ENCODE measurements at places on chromosomes 2 and 18. TPM values are rescaled to one million over a fixed set of nuclear protein-coding genes. Genes with fewer than 3 reads are reported as not detected.

DNA sequence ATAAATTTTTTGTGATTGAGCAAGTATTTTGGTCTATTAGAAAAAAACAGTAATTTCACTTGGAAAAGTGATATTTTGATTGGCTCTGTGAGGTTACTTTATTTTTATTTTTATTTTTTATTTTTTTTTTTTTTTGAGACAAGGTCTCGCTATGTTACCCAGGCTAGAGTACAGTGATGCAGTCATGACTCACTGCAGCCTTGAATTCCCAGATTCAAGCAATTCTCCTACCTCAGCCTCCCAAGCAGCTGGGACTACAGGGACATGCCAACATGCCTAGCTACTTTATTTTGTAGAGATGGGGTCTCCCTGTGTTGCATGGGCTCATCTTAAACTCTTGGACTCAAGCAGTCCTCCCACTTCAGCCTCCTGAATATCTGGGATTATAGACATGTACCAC lies 60.9 kb upstream of the MGAT5 start:
- DNase-seq, result no peak

DNA sequence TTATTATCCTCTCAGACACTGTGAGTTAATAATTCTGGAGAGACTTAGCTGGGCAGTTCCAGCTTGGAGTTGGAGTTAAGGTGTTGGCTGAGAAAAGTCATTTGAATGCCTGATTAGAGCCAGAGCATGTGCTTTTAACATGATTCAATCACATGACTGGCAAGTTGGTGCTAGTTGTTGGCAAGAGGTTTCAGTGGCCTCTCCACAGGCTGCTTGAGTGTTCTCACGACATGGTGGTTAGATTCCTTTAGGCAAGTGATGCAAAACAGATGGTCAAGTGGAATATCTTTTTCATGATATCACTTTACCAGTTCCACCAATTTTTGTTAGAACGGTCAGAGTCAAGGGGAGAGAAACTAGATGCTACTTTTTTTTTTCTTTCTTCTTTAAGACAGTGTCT lies 262.7 kb upstream of the FN1 start:
- no peak for DNase-seq

NRP2 gene
- 4.0 TPM for total RNA-seq

GRCh38 chr2:75896779-75897366 lies 186.2 kb upstream of the GCFC2 start:
- DNase-seq, result no peak

- no peak for DNase-seq
These were observed 447.6 kb upstream of the TCF4 start for GRCh38 chr18:56035546-56035945.

GRCh38 chr2:111537078-111537655 lies 346.8 kb downstream of the ANAPC1 start:
- DNase-seq, result no peak

DNA sequence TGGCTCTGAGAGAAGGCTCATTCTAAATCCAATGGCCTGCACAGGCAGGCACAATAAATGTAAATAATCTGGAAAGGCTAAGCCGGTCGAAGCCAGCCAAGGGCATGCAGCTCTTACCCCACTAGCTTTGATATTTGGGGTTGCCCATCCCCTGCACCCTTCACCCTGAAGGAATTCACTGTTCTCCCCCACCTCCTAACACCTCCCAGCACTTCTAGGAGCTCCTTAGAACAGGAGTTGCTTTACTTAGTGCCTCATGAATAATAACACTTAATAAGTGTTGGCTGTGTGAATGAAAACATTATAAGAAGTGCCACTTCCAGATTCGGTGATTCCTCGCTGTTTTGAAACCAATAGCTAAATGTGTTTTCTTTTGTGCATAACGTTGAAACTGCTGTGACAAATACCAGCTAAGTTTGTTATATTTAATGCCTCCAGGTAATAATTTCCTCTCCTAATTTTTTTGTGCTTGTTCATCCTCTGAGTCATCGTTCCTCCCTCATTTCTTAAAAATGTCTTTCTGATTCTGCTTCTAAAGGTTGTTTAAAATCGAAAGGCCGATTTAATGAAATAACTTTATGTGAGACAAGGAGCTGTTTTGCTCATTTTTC lies 458.8 kb downstream of the METTL4 start:
- DNase-seq, result no peak

FBXO41 gene
- total RNA-seq, result 2.9 TPM

GRCh38 chr2:39300044-39300978 lies 56.5 kb upstream of the CDKL4 start:
- DNase-seq, result no peak

DNA sequence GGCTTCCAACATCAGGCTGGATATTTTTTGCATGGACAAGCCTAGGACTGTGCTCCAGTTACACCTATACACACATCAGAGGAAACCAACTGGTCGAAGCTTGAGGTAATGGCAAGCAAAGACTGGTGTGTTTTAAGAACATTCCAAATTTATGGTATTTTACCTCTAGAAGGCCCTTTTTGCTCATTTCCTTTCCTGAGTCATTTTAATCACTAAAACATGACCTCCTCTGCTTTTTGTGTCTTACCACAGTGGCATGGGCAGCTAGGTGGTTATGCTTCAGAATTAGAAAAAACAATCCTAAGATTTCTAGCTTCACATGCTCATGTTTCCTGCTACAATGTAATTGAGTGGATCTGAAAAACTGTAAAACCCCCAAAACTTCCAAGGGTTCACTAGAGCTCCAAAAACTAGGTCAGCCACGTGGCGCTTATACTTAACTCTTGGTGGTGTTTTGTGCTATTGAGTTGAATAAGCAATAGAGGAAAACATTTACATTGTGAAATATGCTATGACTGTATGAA lies 30.6 kb upstream of the CHRNA1 start:
- DNase-seq, result no peak

All from lower leg skin (tissue), 4 donors.